ENCODE measurements at places on chromosomes 4 and X.

DNA sequence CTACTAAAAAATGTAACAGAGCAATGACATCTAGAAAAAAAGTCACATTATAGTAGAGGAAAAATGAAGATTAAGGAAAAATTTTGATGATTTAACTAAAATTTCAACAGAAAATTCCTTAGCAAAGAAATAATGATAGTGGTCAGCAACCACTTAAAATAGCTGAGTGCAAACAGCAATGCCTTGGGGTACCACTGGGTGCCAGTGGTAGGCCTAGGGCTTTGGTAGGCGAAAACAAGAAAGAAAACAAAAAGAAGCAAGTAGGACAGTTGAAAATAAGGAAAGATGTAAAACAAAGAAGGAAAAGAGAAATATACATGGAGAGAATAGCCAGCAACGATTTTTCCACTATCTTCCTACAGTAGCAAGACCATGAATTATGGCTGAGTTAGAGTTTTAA, 313.5 kb upstream of the IRS4 start:
- no peak for DNase-seq

- no peak for DNase-seq
Observed at GRCh38 chrX:154731184-154731583, 19.7 kb downstream of the GAB3 start.

DNA sequence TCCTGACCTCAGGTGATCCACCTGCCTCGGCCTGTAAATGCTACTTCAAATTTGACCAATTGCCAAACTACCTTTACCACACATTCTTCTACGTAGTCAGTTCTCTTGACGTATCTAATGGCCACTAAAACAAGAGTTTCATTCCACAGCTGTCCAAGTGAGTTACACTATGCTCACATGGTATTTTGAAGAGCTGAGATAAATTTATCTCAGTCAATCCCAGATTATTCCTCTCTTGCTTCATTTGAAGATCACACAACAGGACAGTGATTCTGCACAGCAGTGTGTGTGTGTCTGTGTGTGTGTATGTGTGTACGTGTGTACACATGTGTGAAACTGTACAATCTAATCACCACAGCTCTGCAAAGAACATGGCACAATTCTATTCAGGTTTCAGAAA, 133.4 kb downstream of the APBB2 start:
- no peak for DNase-seq

DNA sequence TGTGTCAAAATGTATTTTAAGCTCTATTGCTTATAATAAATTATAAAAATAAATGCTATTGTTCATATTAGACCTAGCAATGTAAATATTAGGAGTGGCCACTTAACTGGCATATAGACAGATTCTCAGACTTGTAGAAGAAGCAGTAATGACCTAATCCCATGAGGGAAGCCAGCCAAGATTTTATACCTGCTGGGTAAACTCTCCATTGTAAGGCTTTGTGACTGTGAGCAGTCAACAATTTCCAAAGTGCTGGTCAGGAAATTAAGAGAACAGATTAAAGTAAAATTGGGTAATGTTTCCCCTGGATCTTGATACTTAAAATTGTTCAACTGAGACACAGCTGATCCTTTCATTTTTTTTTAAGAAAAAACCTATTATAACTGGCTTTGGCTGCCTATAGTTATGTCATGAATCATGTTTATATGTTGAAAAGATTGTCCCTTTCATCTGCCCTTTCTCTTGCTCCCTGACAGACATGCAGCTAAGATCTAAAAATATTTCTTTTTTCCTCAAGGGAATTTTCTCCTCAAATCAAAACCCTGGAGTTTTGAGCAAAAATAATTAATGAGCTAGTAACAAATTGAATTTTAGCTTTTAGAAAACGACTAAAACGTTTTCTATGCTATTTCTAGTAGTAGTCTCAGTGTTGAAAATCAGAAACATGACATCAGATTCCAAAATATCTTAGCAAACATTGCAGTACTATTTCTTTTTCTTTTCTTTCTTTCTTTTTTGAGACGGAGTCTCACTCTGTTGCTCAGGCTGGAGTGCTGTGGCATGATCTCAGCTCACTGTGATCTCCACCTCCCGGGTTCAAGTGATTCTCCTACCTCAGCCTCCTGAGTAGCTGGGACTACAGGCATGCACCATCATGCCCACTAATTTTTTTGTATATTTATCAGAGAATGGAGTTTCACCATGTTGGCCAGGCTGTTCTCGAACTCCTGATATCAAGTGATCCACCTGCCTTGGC, 77.9 kb downstream of the ADGRL3 start:
- no peak for DNase-seq

GRCh38 chr4:6562931-6563901, 11.8 kb upstream of the MAN2B2 start:
- DNase-seq = peak; percentile 19

DNA sequence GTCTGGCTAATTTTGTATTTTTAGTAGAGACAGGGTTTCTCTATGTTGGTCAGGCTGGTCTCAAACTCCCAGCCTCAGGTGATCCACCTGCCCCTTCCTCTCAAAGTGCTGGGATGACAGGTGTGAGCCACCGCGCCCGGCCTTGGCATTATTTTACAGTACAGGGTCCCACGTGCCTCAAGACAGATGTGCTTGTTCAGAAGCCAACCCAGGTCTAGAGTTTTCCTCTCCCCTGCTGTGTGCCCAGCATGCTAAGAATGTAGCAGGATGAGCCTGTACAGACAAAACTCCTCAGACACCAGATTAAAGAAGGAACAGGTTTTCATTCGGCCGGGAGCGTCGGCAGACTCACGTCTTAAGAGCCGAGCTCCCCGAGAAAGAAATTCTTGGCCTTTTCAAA, 42.2 kb downstream of the CRLF2 start:
- no peak for DNase-seq

DNA sequence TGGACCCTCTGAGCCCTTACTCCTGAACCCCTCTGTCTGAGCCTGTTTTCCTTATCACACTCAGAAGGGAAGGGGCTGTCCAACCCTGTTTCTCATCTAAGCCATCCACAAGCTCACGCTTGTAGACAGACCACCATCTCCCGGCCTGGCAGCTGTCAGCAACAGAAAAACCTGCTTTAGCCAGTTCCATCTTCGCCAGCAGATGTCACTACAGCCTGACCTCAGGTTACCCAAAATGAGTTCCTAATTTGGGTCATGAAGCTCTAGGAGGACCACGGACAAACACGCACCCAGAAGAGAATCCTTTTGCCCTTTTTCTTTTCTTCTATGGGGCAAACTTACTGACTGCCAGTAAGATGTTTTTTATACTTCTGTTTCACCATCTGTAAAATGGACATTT, 445.4 kb downstream of the BCOR start:
- no peak for DNase-seq

GRCh38 chr4:998096-998691, 5.0 kb upstream of the SLC26A1 start:
- DNase-seq = no peak

DNA sequence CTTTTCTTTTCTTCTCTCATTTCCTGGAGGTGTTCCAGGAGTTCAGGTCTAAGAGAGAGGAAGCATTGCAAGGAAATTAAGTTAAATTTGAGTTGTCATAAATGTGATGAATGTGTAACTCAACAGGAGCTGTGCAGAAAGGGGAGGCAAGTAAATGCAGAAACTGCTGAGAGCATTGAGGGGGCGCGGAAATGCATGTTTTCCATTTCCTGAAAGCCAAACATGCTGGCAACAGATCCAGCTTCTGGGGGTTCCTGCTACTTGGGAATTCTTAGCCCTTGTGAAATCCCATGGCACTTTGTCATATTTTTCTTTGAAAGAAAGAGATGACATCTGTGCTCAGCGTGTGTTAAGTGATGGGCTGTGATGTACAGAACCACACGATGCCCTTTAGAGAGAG, 33.8 kb upstream of the NAP1L5 start:
- peak; percentile 44 for DNase-seq

- no peak for DNase-seq
Observed at GRCh38 chrX:39845233-39845632, 252.5 kb downstream of the BCOR start.

Measured in AG10803 (cell line).